ENCODE measurements at places on chromosomes 1 and 21.
A peak's percentile ranks its signal among the peaks of the same experiment; 100 is the strongest.

DNA sequence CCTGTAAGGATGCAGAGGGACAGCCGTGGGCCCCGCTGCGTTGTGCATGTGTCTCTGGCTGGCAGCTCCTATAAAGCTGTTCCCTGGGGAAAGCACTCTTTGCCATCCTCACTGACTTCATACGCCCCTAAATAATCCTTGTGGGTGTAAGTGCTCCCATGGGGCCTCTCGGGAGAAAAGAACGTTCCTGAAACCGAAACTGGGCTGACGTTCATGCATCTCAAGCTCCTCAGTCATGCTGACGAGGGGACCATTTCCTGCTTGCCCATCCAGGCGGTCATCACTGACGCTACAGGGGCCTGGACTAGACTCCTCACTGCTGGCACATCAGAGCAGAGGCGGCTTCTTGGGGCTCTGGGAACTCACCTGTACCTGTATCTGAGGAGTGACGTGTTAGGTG lies 73.1 kb upstream of the USP24 start:
- no peak for DNase-seq

DNA sequence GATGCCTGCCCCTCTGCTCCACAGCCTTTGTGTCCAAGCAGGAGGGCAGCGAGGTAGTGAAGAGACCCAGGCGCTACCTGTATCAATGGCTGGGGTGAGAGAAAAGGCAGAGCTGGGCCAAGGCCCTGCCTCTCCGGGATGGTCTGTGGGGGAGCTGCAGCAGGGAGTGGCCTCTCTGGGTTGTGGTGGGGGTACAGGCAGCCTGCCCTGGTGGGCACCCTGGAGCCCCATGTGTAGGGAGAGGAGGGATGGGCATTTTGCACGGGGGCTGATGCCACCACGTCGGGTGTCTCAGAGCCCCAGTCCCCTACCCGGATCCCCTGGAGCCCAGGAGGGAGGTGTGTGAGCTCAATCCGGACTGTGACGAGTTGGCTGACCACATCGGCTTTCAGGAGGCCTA lies 754 bp downstream of the BGLAP start:
- no peak for DNase-seq

- no peak for DNase-seq
These were observed 42.1 kb downstream of the KIF1B start for GRCh38 chr1:10252508-10252907.

DNA sequence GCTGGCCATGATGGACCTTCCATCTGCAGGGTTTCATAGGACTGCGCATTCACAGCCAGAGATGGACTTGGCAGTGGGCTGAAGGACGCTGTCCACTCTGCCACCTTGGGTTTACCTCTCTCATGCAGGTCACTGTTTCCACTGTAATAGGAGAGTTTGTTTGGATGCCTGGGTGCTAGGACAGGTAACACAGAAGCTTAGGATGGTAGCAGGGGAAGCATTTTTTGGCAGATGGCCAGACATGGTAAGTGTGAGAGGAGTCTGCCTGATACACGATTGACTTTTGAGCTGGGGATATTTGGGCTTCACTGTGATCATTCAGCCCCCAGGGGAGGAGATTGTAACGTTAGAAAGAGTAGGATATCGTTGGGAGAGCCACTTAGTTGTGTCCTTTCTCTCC lies 11.8 kb downstream of the PSEN2 start:
- no peak for DNase-seq

DNA sequence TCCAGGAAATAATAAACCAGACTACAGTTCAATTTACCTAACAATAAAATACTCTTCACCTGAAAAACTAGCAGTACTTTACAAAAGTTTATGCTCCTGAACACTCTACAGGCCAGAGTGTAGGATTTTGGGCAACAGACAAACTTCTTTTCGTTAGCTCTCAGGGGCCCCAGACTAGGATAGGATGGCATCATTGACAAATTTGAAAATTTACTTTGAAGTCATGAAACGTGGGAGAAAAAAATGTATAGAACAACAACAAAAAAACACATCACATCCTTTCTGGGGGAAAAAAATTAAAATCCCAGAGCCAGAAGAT lies 1.2 kb downstream of the PTP4A2 start:
- no peak for DNase-seq

DNA sequence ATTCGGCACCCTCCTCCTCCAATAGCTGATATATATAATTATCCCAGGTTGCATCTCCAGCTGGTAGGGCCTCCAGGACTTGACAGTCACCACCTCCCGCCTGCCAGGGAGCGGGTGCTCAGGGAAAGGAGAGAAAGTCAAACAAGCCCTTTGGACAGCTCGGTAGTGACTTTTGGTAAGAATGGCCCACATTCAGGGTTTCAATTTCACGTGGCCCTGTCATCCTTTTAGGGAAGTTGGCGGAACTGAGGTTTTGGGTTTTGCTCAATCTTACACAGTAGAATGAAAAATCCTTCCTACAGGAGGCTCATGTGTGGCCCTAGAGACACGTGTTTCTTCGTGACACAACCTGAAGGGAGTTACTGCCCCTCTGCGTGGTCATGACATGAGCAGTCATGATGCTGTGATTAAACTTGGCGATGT lies 44.2 kb downstream of the CAPN8 start:
- no peak for DNase-seq

DNA sequence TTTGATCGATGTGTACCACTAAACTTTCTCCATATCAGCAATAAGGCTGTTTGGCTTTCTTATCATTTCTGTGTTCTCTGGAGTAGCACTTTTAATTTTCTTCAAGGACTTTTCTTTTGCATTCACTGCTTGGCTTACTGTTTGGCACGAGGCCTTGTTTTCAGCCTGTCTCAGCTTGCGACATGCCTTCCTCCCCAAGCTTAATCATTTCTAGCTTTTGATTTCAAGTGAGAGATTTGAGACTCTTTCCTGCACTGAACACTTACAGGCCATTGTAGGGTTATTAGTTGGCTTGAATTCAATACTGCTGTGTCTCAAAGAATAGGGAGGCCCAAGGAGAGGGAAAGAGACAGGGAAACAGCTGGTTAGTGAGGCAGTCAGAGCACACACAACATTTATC lies 120.6 kb upstream of the KCND3 start:
- no peak for DNase-seq

DNA sequence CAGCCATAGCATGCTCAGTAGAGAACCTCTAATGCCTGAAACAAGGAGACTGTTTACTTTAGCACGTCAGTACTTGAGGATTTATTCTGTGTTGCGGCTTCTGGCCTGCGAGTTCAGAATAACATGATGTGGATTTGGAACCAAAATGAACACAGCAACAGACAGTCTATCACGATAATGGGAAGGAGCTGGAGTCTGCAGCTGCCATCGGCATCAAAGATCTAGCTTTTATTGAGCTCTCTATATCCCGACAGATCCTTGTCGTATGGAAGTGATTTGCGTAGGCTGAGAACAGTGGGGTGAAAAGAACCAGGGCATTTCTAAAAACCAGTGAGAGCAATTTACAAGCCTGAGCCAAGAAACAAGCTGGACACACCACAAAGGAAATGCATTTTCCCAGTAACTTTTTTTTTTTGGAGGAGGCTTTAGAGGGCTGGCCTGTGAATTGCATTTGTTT lies 294.2 kb downstream of the KIF26B start:
- DNase-seq, result no peak

- no peak for DNase-seq
These were observed 54.7 kb upstream of the IFFO2 start for GRCh38 chr1:19010995-19011844.

DNA sequence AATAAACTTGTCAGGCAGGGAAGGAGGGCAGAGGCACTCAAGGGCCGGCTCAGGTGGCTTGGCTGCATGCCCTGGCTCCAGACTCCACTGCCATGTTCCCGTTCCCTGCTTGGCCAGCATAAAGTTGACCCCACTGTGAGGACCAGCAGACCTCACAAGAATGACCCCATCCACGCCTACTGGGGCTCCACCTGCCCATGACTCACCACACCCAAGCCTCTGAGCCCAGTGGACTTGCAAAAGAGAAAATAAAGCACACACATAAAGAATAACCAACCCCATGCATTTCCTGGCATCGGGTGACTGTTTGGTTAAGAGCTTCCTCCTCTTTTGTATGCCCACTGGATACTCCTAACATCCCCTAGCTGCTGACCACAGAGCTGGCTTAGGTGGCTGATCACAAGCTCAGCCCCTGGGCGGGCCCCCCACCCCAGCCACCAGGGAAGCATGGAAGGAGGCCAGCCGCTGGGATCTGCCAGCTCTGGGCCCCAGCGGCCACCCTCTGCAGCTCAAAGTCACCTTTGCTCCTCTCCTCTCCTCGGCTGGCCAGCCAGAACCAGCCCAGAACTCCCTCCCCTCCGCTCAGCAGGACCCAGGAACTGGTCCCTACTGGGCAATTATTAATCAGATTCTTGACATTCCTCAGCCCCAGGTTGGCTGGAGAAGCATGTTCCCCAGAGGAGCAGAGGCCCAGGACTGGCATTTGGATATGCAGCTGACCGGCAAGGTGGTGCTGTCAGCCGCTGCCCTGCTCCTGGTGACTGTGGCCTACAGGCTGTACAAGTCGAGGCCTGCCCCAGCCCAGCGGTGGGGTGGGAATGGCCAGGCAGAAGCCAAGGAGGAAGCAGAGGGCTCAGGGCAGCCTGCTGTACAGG lies at the start of gene KLHDC7A:
TSS of gene KLHDC7A (plus strand) at position 616 of the 875 bp plus-strand sequence. CDS start at position 668, 52 bp downstream.
- peak; percentile 23 for DNase-seq
